ENCODE measurements at places on chromosomes 1 and 21.

DNA sequence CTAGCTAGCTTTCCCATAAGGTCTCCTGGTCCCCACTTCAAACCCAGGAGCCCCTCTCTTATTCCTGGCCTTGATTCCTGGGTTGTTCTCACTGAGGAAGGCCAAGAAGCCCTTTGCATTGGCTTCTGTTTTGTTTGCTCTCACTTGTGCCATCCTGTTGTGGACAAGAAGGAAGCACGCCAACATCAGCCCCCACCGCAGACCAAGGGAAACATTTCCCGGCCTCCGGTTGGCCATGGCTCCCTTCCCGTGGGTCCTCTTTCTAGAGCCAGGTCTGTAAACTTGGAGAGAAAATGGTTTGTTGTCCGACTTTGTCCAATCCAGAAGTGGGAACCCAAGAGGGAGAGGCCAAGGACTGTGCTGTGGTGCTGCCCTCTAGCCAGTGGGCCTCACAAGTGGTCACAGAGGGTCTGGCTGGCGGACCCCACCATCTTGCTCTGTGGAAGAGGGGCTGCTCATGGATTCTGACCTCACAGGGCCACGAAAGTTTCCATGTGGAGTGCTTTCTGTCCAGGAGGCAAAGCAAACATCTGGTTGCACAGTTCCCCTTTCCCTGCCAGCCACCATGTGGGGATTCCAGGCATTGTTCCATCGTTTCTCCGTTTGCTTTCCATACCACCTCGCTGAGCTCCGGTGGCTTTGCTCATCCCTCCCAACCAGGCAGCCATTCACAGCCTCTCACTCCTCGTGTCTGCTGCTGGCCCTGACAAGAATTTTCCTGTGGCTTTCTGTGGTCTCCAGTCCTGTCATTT, 18.9 kb upstream of the TENT5C start:
- no peak for DNase-seq

- no peak for DNase-seq
These were observed 6.8 kb downstream of the CNN3 start for GRCh38 chr1:94920061-94920460.

DNA sequence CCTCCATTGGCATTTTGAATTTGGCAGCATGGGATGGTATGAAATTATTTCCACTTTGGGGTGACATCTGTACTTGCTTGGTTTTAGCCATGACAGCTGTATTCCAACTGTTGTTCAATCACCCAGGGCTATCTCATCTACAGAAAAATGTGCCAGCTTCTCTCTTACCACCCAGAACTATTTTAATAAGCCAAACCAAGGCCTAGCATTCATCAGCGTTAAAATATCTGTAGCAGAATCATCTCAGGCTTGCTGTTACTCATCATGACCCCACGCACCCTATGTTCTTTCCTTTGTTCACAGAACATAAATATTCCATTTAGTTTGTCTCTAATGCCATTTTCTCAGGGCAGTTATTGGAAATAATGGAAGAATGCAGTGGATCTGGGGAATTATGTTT, 49.8 kb downstream of the GIPC2 start:
- DNase-seq: no peak

DNA sequence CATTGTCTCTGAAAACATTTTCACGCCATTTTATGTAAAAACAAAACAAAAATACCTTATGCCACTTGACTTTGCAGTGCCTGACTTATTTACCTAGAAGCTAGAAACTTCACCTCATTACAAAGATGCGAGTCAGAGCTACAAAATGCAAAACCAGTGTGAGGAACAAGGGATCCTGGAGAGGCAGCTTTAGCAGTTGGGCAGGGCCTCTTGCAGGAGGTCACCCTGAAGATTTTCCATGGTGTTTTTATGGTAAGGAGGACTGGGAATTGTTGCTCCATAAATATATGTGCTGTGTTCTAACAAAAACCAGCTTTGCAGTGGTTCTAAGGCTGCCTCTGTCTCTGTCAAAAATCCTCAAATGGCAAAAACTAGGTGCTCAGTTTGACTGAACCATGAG, 36.4 kb upstream of the TARBP1 start:
- no peak for DNase-seq

- DNase-seq: no peak
These were observed 49.4 kb downstream of the TBCE start for GRCh38 chr1:235416662-235417049.

DNA sequence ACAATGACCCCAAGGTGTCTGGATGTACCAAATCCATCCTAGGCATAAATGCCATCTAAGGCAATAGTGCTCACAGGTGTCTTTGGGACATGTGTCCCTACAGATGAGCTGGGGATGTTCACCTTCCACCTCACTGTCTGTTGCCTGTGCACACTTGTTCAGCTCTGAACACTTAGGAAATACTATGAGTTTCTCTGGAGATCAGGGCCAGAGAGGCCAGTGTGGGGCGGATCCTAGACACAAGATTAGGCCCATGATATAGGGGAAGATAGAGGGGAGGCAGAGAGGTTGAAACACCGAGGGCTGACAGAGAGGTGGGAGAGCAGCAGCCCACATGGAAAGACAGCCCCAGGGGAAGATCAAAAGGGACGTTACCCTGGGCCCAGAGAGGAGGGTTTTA, 25.6 kb downstream of the C1orf116 start:
- DNase-seq: no peak

- DNase-seq: no peak
These were observed 21.6 kb downstream of the FOXD3 start for GRCh38 chr1:63343922-63344321.

GRCh38 chr1:186208405-186209129, 166.5 kb downstream of the TPR start:
- no peak for DNase-seq

- DNase-seq: no peak
These were observed 85.7 kb upstream of the SLC45A1 start for GRCh38 chr1:8232036-8232757.

GRCh38 chr1:230540421-230541155, 101.7 kb upstream of the COG2 start:
- DNase-seq: no peak

GRCh38 chr1:195731385-195731784, 876.9 kb downstream of the KCNT2 start:
- DNase-seq: no peak

GRCh38 chr1:32023351-32023750, 9.7 kb downstream of the KHDRBS1 start:
- DNase-seq: no peak

GRCh38 chr1:234208791-234209190, 164.5 kb upstream of the COA6 start:
- DNase-seq: no peak

DNA sequence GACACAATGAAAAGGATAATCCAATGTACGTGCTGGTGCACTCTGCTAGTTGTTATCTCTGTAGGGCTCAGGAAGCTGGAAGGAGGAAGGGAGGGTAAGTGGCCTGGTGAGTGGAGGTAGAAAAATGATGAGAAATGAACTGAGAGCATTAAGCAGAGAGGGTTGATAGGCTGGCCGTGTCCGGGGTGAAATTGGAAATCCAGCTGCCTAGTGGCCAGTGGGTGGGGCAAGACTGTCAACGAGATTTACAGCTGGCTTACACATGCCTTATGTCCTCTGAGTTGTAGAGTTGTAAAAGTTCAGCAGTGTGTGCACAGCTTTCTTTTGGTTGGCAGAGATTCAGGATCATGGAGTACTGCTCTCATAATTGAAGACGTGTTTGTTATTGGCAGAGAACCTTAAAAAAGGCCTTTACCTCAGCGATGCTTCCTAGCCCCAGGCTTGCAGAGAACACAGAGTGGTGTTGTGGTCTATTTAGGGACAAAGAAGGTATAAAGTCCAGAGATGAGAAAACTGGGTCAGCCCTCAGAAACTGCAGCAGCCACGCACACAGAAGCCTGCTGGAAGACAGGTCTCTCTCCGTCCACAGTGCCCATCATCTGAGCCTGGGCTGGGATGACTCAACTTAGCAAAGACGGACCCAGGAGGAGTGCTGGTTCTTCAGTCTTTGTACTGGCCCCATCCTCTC, 132.4 kb downstream of the EDEM3 start:
- no peak for DNase-seq

DNA sequence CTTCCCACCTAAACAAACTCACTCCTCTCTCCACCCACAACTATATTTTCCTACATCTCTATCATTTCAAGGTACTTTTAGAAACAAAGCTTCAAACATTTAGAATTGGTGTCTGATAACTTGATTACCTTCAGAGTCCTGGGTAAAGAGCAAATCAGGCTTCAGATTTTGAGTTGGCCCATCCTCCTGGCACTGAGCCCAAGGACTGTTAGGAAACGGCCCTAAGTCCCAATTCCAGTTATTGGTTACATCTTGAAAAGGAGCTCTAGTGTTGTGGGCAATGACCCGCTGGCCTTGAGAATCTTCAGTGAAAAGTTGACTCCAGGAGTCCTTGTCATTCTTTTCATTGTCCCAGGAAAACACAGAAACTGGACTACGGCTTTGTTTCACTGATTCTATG, 15.1 kb downstream of the MTFR1L start:
- no peak for DNase-seq

- DNase-seq: no peak
These were observed 4.7 kb downstream of the IRF6 start for GRCh38 chr1:209800984-209801834.

DNA sequence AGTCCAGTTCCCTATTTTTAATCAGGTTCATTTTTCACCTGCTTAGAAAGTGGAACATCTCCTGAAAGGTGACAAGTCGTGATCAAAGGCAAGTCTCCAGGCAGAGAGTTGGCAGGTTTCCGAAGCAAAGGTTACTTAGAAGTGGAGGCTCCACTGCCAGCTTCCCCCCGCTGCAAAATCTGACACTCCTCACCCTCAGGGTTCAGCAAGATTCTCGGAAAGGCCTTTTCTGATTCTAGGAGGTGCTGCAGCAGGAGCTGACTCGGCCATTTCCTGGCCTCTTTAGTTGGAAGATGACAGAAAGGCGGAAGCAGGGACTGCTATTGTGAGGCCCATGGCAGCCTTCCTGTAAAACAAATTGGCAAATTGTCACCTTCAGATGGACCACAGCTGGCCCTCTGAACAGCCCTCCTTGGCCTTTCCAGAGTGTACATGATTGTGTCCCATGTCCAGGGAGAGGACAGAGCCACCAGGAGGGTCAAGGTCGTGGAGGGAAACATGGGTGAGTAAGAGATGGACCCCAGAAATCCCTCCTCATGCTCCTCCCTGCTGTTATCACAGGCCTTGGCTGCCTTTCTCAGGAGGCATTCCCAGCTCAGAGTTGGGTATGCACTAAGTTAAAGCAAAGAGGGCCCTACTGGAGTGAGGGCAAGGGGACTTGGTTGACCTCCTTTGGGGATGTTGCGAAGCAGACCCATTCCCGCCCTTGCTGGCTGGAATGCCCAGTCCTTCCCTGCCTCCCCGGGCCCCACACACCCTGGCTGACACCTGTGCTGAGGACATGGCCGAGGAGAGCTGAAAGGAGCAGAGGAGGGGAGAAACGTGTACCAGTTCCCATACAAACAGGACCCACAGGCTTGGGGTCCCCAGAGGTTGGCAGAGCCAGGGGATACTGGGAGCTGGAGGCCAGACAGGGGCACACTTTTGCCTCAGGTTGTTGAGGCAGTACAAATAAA, 115.5 kb upstream of the IRF2BP2 start:
- no peak for DNase-seq

DNA sequence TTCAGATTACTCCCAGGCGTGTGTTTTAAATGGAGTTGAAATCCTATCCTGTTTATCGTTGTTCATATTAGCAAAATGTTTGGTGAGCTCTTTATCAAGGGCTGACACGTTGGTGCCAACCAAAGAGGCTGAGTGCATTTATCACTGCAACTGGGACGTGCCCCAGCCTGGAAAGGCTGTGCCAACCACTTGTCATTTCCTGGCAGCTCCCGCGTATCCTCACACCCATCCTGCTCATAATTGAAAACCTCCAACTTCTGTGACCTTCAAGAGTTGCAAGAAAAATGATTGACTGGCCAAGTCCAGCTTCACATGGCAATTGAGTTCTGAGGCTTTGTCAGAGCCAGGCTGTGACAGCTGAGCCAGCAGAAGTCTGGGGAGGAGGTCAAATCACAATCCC, 43.7 kb upstream of the KCNA3 start:
- DNase-seq: no peak

GRCh38 chr1:159867664-159868026, 5.2 kb upstream of the VSIG8 start:
- DNase-seq: no peak

DNA sequence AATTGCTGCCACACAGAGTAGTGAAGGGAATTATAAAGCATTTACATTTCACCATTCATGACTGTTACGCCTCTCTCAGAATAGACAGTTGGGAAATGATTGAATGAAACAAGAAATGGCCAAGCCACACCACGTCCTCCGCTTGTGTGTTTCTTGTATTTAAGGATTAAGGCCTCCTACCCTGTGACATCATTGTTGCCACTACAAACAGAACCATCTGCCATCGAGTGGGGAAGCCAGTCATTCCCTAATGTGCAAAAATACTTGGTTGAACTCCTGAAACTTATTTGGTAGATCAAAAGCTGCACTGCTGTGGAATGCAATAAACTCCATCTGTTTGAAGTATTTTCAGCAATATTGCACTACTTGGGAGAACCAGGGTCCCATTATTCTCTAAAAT, 99.0 kb upstream of the C1orf105 start:
- no peak for DNase-seq

DNA sequence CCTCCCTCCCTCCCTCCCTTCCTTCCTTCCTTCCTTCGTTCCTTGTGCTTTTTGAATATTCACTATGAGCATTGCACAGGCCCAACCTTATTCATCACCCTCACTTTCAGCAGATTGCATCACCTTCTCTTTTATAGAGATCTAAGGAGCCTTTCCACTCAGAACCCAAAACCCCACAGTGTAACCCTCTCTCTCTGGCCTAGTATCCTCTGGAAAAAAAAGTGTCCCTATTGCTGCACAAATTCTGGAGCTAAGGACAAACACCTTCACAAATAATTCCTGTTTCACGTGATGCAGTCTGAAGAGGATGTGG, 25.6 kb downstream of the OR10J5 start:
- no peak for DNase-seq

GRCh38 chr1:113219377-113219776, 146.4 kb downstream of the LRIG2 start:
- no peak for DNase-seq

- no peak for DNase-seq
These were observed 6.9 kb upstream of the PROX1 start for GRCh38 chr1:213980906-213981305.

GRCh38 chr1:53303243-53303642, 24.6 kb downstream of the LRP8 start:
- no peak for DNase-seq

DNA sequence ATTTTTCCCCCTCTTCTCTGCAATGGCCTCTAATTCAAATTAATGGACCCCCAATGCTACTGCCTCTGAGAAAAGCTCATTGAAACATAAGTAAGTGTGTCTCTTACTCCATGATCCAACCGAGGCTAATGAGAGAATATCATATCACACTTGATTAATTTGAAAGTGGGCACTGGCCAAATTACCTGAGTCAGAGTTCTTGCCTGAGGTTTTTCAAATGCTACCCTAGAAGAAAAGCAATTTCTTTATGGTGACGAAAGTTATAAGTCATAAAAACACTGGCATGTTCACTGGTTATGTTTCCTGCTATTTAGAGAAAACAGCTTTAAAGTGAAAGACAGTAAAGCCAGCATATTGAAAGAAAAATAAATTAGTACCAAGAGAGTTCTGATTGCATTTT, 368.8 kb upstream of the TMPRSS15 start:
- no peak for DNase-seq
